ENCODE measurements at places on chromosomes 11 and 22.

DNA sequence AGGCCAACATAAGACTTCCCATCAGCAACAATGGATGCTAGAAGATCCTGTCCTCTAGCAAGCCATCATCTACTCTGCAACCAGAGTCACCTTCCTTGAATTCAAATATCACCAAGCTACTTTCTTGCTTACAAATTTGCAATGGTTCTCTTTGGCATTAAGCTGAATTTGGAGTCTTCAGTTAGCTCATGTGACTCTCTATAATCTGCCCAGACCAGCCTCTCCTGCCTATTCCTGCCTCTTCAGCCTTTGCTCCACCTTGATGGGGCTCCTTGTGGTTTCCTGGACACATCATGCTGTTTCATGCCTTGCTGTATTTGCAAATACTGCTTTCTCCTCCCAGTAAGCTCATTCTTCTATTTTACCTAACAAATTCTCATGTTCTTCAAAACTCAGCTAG lies 82.3 kb downstream of the RASSF10 start:
- no peak for DNase-seq

DNA sequence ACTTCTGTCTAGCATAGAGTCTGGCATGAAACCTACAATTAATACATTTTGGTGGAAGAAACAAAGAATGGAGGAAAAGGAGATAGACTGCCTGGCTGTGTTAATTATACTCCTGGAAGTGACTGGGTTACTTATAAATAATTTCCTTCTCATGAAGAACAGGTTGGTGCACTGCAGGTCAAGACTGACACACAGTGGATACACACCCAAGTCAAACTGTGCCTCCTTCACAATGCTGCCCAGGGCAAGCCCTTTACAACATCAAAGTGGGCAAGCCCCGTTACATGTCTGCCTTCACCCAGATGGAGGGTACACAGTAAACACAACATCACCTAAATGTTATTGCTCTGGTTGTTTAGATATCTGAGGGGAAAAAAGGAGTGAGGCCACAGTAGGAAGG lies 83.7 kb upstream of the KCNA4 start:
- no peak for DNase-seq

DNA sequence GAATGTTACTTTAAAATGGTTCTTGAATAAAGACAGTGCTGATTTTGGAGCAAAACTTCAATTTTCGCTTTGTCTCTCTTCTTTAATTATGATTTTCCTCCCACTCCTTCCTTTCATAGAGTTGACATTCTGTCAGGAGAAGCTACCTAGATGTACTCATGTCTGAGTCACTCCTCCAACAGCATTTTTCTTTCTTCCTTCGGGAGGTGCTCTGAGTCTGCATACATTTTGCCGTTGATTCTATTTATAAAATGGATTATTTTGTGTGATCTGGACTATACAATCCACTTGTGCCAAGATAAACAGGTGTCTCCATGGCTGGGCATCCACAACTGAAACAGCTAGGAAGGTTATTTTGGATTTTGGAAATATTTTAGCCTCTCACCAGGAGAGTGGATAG lies 588.3 kb upstream of the ANO5 start:
- DNase-seq, result no peak

DNA sequence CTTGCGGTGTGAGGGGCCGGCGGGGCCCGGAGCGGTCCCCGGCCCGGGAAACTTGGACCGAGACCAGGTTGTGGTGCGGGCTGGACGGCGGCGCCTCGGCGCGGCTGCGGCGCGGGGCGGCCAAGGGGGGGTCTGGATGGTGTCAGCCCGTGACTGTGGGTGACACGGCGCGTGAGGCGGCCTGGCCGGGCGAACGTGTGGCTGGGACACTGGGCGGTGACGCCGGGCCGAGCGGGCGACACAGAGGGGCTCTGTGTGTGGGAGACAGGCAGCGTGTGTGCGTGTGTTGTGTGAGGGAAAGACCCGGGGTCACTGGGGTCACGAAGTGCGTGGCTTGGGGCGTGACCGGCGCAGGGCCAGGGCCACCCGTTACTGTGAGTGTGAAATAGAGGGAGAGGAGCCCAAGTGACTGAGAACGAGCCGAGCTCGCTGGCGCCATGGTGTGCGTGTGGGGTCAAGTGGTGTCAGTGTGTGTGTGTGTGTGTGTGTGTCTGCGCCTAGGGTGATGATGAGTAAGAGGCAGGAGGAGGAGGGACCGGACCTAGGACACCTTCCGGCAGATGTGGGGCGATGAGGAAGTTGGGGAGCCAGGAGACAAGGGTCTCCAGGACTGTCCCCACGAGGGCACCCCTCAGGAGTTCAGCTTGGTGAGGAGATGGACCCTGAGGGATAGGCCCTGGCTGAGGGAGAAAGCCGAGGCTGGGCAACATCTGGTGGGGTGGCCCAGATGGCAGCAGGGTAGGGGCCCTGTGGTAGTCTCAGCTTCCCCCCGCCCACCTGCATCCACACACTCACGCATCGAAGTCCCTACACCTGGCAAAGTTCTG lies 817 bp downstream of the RELT start:
- peak; percentile 79 for DNase-seq

GRCh38 chr11:134535029-134536025 lies 123.3 kb upstream of the B3GAT1 start:
- DNase-seq, result no peak

- peak; percentile 62 for DNase-seq
These were observed 103.9 kb downstream of the GGTLC2 start for GRCh38 chr22:22748297-22748743.

- no peak for DNase-seq
These were observed 130.2 kb upstream of the NCAM1 start for GRCh38 chr11:112831041-112831440.

DNA sequence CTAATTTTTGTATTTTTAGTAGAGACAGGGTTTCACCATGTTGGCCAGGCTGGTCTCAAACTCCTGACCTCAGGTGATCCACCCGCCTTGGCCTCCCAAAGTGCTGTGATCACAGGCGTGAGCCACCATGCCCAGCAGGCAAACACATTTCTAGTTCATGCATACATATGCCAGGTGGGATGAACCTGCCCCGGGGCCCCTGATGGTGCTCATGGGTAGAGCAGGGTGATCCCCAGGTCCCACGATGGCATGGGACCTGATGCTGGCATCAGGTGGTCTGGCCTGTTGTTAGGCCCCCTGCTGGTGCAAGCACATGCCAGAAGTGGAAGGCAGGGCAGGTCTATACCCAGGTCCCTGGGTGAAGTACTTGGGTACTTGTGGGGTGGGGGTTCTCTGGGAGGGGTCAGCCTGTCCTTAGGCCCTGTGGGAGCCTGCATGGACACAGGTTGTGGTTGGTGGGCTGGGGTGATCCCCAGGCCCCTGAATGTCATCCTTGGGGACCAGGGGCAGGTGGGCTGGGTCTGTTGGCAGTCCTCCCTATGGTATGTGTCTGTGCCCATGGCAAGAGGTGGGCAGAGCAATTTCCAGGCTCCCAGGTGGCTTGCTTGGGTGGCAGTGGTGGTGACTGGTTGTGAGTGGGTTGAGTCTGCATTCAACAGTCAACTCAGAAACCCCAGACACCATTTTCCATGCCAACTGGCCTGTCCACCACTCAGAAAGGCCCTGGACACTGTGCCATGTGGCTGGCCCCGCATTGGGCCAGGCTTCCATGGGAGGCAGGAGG lies 9.6 kb upstream of the RGL4 start:
- no peak for DNase-seq

DNA sequence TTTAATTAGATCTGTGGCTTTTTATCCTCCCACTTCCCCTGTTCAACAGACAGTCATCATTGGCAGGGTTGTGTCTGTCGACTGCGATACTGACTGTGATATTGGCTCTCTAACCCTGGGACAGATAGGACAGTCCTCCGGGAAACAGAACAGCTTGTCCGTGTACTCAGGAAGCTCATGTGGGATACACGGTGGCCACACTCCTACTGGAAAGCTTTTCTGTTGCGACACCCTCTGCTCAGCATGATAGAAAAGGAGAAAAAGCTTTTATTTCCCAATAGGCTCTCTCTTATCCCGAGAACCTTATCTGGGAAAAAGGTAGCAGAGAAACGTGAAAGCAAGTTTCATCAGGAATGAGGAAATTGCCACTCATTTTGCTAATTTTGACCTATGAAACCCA lies 60.4 kb upstream of the HSPA8 start:
- no peak for DNase-seq

GRCh38 chr11:37078521-37078920 lies 480.5 kb upstream of the RAG2 start:
- DNase-seq, result no peak

- DNase-seq, result no peak
These were observed 6.8 kb upstream of the OR2AT4 start for GRCh38 chr11:75103380-75104026.

GRCh38 chr11:29482510-29482909 lies 534.3 kb downstream of the KCNA4 start:
- no peak for DNase-seq

DNA sequence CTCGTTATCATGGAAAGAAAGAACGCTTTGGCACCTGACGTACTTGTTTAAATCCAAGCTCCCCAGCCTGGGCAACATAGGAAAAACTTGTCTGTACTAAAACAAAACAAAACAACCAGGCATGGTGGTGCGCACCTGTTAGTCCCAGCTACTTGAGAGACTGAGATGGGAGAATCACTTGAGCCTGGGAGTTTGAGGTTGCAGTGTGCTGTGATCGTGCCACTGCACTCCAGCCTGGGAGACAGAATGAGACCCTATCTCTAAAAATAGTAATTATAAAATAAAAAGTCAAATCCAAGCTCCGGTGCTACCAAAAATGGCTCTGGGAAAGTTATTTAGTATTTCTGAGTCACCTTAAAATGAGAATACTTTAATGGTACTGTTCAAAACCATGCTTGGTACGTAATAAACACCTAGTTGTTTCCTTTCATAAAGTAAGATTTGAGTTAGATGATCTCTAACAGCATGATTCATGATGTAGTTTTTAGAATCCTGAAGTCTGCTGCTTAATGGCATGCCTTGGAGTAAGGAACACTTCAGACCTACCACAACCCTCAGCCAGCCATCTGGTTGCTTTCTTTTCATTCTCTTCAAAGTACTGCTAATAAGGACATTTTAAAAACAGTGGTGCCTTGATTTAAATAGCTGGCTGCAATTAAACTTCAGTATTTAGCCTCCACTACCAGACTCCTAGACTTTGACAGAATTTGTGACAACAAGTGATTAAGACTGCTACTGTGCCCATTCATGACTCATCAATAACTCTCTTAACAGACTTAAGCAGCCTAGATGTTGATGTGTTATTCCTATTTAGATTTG lies 8.4 kb downstream of the PPME1 start:
- DNase-seq, result no peak

DNA sequence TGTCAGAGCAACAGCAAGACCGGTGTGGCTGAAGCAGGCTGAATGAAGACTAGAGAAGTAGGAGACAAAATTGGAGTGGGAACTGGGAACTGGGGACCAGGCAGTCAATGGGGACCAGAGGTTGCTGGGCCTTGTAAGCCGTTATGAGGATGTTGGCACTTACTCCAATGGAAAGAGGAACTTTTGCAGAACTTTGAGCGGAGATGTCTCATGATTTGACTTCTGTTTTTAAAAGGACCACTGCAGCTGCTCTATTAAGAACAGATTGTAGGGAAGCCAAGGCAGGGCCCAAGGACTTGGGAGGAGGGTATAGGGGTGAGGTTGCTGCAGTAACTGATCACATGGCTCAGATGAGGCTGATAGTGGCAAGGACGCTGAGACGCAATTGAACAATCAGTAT lies 34.2 kb downstream of the IL18 start:
- no peak for DNase-seq

DNA sequence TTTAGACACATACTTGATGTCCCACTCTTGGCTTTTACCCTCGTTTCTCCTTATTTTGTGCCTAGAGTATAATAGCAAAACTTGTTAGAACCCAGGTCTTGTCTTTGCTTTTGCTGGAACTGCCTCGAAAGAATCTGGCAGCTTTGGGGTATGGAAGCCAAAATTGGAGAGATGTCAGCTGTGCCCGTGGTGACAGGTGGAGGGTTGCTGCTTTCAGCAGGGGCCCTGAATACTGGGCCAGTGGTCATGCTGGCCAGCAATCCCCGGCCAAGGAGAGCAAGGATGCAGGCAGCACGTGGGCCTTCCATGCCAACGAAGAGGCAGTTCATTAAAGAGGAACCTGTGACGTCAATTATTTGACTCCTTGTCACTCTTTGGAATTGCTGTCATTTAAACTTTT lies 181.1 kb downstream of the HIPK3 start:
- DNase-seq, result no peak

- peak; percentile 39 for DNase-seq
These were observed 3.9 kb upstream of the VSIG10L2 start for GRCh38 chr11:125941619-125942611.

DNA sequence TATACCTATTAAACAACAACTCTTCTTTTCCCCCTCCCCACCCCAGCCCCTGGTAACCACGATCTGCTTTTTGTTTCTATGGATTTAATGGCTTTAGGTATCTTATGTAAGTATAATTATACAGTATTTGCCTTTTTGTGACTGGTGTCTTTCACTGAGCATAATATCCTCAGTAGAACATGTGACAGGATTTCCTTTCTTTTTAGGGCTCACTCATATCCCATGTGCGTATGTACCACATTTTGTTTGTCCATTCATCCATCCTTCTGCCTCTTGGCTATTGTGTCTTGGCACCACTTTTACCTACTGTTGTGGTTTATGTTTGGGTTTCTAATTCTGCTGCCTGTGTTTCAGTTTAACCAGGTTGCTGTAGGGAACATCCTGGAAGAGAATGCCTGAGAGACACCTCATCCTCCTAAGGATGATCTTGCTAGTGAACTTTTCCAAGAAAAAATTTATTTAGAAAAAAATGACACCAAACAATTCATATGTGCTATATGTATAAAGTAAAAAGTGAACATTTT lies 77.6 kb upstream of the SESN3 start:
- DNase-seq, result no peak

DNA sequence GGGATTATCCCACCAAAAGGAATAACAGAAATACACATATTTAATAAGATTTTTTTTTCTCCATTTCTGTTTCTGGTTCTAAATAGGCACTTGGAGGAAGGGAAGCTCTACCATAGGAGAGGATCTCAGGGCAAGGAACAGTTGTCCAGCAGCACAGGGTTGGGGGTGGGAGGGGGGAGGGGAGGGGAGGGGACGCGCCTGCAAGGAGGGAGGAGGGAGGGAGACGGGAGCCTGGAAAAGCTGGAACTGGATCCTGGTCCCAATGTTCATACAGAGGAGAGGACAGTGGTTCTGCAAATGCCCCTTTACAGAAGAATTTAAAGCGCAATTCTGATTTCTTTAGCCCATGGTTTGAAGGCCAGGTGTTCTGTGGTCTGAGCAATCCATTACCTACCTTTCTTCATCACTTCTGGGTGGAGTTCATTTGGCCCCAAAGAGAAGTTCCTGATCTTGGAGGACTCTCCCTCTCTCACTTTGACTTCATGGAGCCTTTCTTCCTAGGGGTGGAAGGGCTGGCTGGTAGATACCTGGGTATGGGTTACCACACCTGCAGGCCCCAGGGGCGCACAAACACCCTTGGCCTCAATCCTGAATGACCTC lies 348.9 kb upstream of the NCAM1 start:
- no peak for DNase-seq

GRCh38 chr11:65900899-65901180 lies 652 bp upstream of the FOSL1 start:
- DNase-seq, result no peak

DNA sequence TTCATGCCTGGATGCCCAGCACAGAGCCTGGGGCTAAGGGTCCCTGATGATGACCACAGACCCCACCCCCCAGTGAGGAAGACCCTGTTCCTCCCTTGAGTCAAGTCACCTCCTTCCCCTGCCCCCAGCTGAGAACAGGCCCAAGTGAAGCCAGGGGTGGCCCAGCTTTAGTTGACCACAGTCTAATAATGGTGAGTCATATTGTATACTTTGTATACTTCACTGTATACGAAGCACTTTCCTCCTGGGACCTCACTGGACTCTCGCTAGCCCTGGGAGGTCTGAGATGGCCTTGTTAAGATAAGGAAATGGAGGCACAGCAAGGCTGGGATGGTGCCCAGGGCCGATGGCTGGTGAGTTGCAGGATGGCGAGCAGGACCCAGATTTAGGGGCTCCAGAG lies 3.7 kb upstream of the FLRT1 start:
- no peak for DNase-seq
